Kidney capillary endothelial cell (primary cell): ENCODE measurements at places on chromosomes 1 and 21.

DNA sequence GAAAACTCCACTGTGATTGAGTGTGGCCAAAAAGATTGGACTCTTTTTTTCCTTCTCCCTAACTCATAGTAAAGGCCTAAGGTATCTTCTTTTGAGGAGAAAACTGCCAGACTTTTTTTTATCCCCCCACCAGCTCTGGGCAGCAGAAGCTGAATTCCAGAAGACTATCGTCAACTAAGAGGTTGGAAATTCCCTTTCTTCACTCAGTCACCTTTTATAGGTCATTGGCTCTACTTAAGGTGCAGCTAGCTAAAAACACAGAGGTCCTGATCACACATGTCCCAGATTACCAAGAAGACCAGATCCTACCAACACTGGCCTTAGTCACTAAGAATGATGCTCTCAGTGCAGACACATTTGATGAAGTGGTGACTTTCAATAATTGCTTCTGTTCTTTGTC lies 1441.2 kb downstream of the PLA2G4A start:
- DNase-seq = no peak

GRCh38 chr21:32303385-32303784 lies 4.7 kb downstream of the MRAP start:
- DNase-seq = no peak

GRCh38 chr21:29378832-29379231 lies 80.1 kb downstream of the BACH1 start:
- no peak for DNase-seq

DNA sequence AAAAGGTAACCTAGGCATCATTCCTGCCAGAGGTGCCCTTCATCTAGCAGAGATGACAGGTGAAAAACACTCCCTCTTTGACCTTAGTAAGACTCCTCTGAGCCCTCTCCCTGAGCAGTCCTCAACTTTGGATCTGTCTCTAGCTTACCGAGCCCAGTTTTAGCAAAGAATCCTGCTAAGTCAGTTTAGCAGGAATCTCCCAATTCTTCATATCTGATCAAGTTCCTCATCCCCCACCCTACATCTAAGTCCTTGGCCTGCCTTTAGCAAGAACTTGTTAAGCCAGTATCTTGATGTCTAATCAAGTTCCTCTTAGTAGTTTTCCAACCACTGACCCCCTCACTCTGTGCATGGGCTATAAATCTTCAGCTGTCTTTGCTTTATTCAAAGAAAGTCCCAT lies 235.6 kb downstream of the OMA1 start:
- no peak for DNase-seq

DNA sequence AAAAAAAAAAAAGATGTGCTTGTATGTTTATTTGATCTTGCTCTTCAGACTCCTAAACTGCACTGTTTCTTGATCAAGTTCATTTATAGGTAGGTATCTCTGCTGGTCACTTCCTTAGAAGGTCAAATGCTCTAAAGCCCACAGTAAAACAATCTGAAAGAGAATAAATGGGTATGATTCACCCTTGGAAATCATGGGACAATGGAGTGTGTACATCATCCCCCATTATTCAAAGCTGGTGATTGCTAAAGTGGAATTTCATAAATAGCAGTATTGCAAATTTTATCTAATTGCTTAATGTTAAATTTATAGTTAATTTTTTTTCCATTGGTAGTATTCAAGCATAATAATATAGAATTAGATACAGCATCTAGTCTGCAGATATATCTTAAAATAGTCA lies 53.4 kb downstream of the MIER1 start:
- DNase-seq = peak; percentile 36

DNA sequence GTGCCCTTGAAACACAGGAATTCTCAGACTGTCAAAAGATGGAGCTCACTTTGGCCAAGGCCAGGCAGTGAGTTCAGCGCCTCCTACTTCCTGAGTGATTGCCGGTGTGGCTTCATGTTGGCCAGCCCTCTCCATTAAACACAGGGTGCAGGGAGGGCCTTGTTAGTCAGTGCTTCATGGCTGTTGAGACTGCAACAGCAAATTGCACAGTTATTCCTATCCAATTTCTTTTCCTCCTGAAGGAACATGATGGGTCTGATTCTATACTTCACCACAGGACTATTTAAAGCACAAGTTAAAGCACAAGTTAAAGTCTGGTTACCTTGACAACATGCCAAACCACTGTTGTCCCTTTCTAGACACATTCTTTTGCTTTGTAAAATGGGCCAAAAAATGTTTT lies 156.6 kb downstream of the SIPA1L2 start:
- DNase-seq = peak; percentile 40

DNA sequence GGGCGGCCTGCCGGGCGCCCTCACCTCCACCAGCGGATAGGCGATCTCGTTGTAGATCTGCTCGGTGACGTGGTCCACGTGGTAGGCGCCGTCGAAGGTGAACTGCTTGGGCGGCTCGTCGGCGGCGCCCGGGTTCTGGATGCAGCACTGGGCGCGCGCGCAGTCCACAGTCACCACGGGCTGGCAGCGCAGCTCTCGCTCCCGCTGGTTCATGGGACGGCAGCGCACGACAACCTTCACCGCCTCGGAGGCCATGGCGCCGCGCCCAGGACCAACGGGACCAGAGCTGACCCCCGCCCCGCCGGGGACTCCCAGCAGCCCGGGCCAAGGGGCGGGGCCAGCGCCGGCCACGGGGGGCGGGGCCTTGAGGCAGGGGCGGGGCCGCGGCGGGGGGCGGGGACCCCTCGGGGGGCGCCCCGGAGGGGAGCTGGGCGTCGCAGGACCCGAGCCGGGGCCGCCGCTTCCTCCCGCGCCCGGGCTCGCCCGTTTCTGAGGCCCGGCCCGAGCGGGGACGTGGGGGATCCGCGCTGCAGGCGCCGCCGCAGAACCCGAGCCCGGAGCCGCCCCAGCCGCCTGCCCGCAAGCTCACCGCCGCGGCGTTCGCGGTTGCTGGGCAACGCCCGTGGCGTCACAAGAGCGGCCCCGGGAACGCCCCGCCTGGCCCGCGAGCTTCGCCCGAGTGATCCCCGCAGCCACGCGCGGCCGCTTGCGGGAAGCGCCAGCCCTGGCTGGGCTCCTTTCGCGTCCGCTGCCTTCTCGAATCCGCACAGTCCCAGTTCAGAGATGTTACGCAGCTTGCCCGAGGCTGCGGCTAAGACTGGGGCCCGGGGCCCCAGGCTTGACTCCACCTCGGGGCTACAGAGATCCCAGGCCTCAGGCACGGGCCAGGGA lies at the start of gene KIF17:
Gene KIF17 (minus strand): TSS at position 556 of the 891 bp plus-strand sequence. CDS start 301 bp downstream, at position 255.
- DNase-seq = peak; percentile 49

- no peak for DNase-seq
These were observed 14.0 kb downstream of the SFPQ start for GRCh38 chr1:35178874-35179380.

DNA sequence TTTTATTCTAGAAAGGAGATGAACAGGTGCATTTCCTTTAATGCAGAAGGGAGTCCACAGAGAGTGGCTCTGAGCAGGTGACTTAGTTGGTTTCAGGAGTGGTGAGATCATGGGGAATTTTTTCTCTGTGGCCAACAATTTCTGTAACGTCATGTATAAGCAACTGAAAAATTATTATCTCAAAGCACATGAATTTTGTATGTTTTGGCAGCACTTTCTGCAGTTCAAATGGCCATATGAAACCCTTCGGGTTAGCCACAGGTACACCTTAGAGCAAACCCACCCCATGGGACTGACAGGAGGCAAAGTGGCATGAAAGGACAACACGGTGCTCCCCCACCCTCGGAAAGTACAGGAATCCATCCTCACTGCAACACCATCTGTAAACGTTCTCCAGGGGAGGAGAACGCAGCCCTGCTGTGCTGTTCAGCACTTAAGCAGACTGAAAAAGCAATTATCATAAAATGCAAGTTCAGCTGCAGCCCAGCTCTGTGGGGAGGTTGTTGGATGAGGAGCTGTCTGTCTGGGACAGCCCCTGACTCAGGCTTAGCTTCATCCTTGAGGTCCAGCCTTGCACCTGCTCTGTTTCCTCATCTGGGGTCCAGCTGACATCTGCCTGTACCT lies 55.8 kb upstream of the CLDN14 start:
- DNase-seq = no peak

DNA sequence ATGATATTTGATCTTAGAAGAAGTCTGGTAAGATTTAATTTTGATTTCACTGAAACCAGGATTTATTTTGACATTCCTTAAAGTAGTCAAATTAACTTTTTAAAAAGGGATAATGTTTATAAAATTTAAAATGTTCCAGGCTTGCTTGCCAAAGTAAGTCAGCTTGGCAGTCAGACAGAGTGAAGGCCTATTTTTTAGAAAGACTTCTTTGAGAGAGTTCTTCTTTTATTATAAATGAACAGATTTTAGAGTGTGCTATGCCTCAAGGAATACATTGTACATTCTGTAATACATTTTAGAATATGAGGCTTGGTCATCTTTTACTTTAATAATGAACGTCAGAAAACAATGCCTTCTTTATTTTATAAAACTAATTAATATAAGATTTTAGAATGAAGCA lies 138.7 kb downstream of the DISP1 start:
- DNase-seq = no peak
